GM23248 (cell line): ENCODE measurements at places on chromosomes 3 and 15. TPM values are rescaled to one million over a fixed set of nuclear protein-coding genes. Genes with fewer than 3 reads are reported as not detected.

- no peaks in the 10 kb centered on the region for H3K27me3 ChIP-seq
- no peaks in the 10 kb centered on the region for H3K4me1 ChIP-seq
- H3K4me3 ChIP-seq, result no peak overlapping the region
- no peaks in the 10 kb centered on the region for H3K36me3 ChIP-seq
- no peak for DNase-seq
Observed at GRCh38 chr15:27538325-27538724, 560.8 kb downstream of the OCA2 start.

MEGF11 gene
- total RNA-seq, result not detected in 2 replicates

GRCh38 chr15:84631706-84632272 lies 22.3 kb downstream of the WDR73 start:
- H3K27ac ChIP-seq, result peak overlapping the region; percentile 64
- peaks cover 12% of the 10 kb centered on the region for H3K4me1 ChIP-seq
- DNase-seq, result peak; percentile 51
- peak overlapping the region; percentile 91 for H3K4me3 ChIP-seq
- H3K36me3 ChIP-seq, result 0 out of 2 replicates have a peak, but pooled peaks cover 3% of the 10 kb centered on the region

RSRC1 gene
- 30.7 and 34.6 TPM in 2 replicates for total RNA-seq

SEC22C gene
- total RNA-seq, result 67.3 and 80.1 TPM in 2 replicates

DNA sequence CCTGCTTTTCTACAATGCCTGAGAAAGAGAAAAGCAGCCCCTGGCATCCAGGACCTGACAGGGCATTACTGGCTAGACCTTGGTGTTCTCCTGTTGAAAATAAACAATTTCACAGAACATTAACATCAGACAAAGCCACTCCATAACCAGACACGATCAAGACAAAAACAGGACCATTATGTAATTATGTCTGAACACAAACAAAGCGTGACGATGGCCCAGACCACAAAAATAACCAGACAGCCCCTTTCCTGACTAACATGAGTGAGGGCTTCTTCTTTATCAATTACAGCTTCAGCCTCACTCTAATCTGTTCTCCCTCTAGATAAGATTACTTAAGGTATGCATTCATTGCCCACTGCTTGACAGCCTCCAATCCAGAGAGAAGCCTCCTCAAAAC lies 172.7 kb upstream of the LMCD1 start:
- H3K4me3 ChIP-seq, result no peak overlapping the region
- H3K27me3 ChIP-seq, result peaks cover 11% of the 10 kb centered on the region
- DNase-seq, result no peak
- no peaks in the 10 kb centered on the region for H3K4me1 ChIP-seq

CHDH gene
- total RNA-seq, result 0.11 and 0.13 TPM in 2 replicates

DNA sequence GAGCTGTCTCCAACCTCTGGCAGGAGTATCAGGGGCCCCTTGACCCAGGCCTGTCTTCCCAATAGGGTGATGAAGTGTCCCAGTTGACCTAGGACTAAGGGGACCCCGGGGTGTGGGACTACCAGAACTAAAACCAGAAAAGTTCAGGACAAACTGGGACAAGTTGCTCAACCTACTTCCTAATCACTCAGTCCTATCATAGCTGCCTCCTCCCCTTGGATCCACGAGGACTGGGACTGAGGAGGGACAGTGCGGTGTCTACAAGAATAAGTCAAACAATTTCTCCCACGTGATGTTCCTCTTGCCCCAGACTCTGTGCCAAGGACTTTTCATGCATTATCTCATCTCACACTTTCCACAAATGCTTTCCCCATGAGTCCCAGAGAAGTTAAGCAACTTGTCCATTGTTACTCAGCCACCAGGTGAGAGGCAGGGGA lies 49.4 kb upstream of the SLCO2A1 start:
- peak overlapping the region; percentile 87 for H3K27ac ChIP-seq
- H3K4me3 ChIP-seq, result no peak overlapping the region
- no peaks in the 10 kb centered on the region for H3K27me3 ChIP-seq
- no peaks in the 10 kb centered on the region for H3K36me3 ChIP-seq
- DNase-seq, result peak; percentile 86

COPG1 gene
- 298 and 328 TPM in 2 replicates for total RNA-seq

ISLR2 gene
- not detected in 2 replicates for total RNA-seq

SLC51B gene
- not detected in 2 replicates for total RNA-seq

SCN11A gene
- not detected in 2 replicates for total RNA-seq

- no peaks in the 10 kb centered on the region for H3K27me3 ChIP-seq
- no peaks in the 10 kb centered on the region for H3K36me3 ChIP-seq
- peak overlapping the region; percentile 47 for H3K27ac ChIP-seq
Observed at GRCh38 chr15:57647071-57647790, 55.5 kb downstream of the MYZAP start.

DNA sequence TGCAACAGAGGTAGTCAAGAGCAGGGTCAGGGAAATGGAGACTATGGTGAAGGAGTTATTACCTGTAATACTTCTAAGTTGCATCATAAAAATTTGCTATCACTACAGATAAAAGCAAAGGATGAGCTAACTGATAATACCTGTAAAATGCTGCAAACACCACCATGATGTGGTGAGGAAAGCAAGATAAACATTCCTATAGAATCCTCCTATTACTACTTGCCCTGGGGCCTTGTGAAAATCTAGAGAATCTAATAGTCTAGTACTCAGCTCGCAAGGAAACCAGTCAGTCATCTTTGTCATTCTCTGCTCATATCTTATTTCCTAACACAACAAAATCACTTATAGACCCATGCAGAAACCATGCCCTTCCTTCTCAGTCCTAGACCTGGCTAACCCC lies 899.8 kb downstream of the FHIT start:
- no peaks in the 10 kb centered on the region for H3K4me1 ChIP-seq
- no peak for DNase-seq
- no peak overlapping the region for H3K27ac ChIP-seq
- H3K27me3 ChIP-seq, result 0 out of 2 replicates have a peak, but pooled peaks cover 7% of the 10 kb centered on the region
- no peaks in the 10 kb centered on the region for H3K36me3 ChIP-seq
- H3K4me3 ChIP-seq, result no peak overlapping the region

DNA sequence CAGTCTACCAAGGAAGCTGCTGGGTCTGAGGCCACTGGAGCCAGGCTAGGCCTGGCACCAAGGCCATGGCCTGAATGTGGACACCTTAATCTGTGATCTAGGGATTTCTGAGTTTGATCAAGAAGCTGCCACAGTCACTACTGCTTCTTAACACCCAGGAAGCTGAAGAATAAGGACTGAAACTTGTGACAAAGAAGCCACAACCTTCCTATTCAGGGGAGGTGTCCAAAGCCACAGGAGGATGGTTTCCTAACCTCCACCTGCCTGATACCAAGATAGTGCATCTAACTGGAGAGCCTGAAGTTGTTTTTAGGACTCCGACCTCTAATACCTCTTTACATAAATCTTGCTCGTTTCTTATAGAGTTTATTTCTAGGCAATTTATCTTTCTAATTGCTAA lies 5.5 kb upstream of the ANO10 start:
- H3K27me3 ChIP-seq, result no peaks in the 10 kb centered on the region
- H3K36me3 ChIP-seq, result no peaks in the 10 kb centered on the region
- DNase-seq, result no peak
- peaks cover 22% of the 10 kb centered on the region for H3K4me1 ChIP-seq
- no peak overlapping the region for H3K27ac ChIP-seq
- H3K4me3 ChIP-seq, result no peak overlapping the region

CLRN1 gene
- total RNA-seq, result not detected in 2 replicates

FMN1 gene
- 2.0 and 2.2 TPM in 2 replicates for total RNA-seq

GRCh38 chr3:167989999-167990398 lies 105.7 kb downstream of the GOLIM4 start:
- H3K36me3 ChIP-seq, result no peaks in the 10 kb centered on the region
- peaks cover 12% of the 10 kb centered on the region for H3K27me3 ChIP-seq
- H3K4me3 ChIP-seq, result no peak overlapping the region
- no peak overlapping the region for H3K27ac ChIP-seq

DNA sequence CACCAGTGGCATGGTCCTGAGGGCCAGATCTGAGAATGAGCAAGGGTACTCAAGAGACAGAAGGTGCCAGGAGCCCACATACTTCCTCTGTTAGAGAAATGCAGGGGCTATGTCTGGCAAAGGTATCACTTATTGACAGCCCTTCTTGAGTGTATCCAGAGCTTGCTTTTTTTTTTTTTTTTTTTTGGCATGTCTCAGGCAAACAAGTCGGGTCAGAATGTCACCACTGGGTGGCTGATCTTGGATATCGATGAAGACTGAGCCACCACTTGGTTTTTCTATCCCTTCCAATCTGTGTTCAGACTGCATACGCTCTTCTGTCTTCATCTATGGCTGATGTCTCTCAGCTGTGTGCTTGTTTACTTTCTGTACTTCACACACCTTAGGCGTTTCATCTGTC lies 363.4 kb upstream of the C2CD4B start:
- no peaks in the 10 kb centered on the region for H3K36me3 ChIP-seq
- H3K4me1 ChIP-seq, result no peaks in the 10 kb centered on the region; the same call in 1 of the 2 replicates
- H3K4me3 ChIP-seq, result no peak overlapping the region
- H3K27me3 ChIP-seq, result no peaks in the 10 kb centered on the region
- DNase-seq, result no peak
- no peak overlapping the region for H3K27ac ChIP-seq

CCDC32 gene
- 25.7 and 44.7 TPM in 2 replicates for total RNA-seq

MRPL47 gene
- total RNA-seq, result 18.6 and 25.0 TPM in 2 replicates

GRCh38 chr3:49703443-49703927 lies 14.1 kb downstream of the RNF123 start:
- no peak overlapping the region for H3K27ac ChIP-seq
- peak; percentile 80 for DNase-seq
- no peak overlapping the region for H3K4me3 ChIP-seq

ZSCAN2 gene
- 3.4 and 15.0 TPM in 2 replicates for total RNA-seq

- H3K4me1 ChIP-seq, result no peaks in the 10 kb centered on the region
- H3K27ac ChIP-seq, result no peak overlapping the region
- H3K27me3 ChIP-seq, result no peaks in the 10 kb centered on the region
- no peak overlapping the region for H3K4me3 ChIP-seq
- no peaks in the 10 kb centered on the region for H3K36me3 ChIP-seq
Observed at GRCh38 chr3:121153851-121154250, 245.8 kb downstream of the STXBP5L start.

DNA sequence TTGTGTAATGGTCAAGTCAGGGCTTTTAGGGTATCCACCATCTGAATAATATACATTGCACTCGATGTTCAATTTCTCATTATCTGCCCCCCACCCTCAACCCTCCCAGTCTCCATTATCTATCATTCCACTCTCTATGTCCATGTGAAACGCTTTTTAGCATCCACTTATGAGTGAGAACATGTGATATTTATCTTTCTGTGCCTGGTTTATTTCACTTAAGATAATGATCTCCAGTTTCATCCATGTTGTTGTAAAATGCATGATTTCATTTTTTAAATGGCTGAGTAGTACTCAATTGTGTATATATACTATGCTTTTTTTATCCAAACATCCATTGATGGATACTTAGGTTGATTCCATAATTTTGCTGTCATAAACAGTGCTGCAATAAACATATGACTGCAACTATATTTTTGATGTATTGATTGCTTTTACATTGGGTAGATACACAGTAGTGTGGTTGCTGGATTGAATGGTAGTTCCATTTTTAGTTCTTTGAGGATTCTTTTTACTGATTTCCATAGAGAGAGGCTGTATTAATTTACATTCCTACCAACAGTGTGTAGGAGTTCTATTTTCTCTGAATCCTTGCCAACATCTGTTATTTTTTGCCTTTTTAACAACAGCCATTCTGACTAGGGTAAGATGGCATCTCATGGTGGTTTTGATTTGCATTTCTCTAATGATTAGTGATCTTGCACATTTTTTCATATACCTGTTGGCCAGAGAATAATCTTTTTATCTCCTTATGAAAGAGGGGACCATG lies 332.9 kb upstream of the TGFBR2 start:
- no peak overlapping the region for H3K27ac ChIP-seq
- no peaks in the 10 kb centered on the region for H3K27me3 ChIP-seq
- H3K4me1 ChIP-seq, result peaks cover 14% of the 10 kb centered on the region
- H3K4me3 ChIP-seq, result no peak overlapping the region
- no peaks in the 10 kb centered on the region for H3K36me3 ChIP-seq

DNA sequence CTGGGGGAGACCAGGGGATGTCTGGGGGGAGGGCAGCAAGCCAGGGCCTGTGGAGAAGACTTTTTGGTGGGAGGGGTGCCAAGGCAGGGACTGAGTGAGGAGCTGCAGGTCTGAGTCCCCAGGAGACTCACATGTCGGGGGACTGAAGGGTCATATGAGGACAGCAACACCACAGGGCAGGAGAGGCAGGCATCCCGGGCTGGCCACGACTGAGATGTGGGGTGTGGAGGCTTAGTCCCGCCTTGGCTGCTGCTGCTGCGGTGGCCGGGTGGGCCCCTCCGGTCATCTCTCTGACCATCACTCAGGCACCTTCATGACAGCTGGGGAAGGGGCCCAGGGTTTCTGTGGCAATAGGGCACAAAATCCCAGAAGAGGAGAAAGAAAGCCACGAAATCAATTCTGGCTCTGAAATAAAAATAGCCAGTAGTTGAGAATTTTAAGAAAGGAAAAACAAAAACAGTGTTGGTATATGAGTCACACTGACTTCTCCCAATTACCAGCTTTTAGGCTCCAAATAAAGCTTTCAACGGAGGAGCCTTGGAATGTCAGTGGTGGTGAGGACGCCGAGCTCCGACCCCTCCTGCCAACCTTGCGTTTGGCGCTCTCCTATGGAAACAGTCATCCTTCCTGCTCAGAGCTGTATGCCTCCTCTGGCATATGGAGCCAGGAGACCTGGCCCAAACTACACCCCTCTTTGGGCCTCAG lies 52.9 kb upstream of the ITGA11 start:
- peak; percentile 94 for DNase-seq
- H3K4me3 ChIP-seq, result peak overlapping the region; percentile 60
- H3K27me3 ChIP-seq, result no peaks in the 10 kb centered on the region
- peaks cover 60% of the 10 kb centered on the region for H3K4me1 ChIP-seq
- H3K27ac ChIP-seq, result peak overlapping the region; percentile 93

GRCh38 chr3:129117134-129117533 lies 4.5 kb downstream of the RAB43 start:
- H3K4me3 ChIP-seq, result no peak overlapping the region
- no peak for DNase-seq
- no peaks in the 10 kb centered on the region for H3K36me3 ChIP-seq
- no peaks in the 10 kb centered on the region; the same call in 1 of the 2 replicates for H3K4me1 ChIP-seq
- H3K27me3 ChIP-seq, result no peaks in the 10 kb centered on the region
- no peak overlapping the region for H3K27ac ChIP-seq

GRCh38 chr3:188404124-188404523 lies 250.2 kb downstream of the LPP start:
- DNase-seq, result no peak
- H3K27me3 ChIP-seq, result no peaks in the 10 kb centered on the region
- H3K27ac ChIP-seq, result no peak overlapping the region
- no peaks in the 10 kb centered on the region for H3K4me1 ChIP-seq

GPR62 gene
- total RNA-seq, result not detected in 2 replicates

DNA sequence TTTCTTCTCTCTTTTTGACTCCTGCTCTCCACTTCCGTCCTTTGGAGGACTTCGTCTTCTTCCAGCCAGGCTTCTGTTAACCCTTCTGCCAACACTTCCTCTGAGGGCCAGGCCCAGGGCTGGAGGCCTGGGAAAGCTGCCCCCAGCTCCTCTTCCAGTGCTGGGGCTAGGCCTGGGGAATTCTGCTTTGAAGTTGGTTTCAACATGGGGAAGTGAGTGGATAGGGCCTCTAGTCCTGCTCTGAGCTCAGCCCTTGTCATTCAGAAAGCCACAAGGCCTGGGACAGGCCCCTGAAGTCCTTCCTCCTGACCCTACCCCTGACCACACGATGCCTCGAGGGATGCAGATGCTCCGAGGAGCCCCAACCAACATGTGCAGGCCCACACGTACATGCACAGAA lies 53.9 kb upstream of the HERC1 start:
- DNase-seq, result no peak
- H3K27me3 ChIP-seq, result no peaks in the 10 kb centered on the region
- H3K4me1 ChIP-seq, result no peaks in the 10 kb centered on the region
- no peak overlapping the region for H3K4me3 ChIP-seq
- no peak overlapping the region for H3K27ac ChIP-seq

GRCh38 chr3:192244591-192244990 lies 482.8 kb downstream of the FGF12 start:
- no peaks in the 10 kb centered on the region for H3K27me3 ChIP-seq
- no peaks in the 10 kb centered on the region for H3K36me3 ChIP-seq
- no peaks in the 10 kb centered on the region for H3K4me1 ChIP-seq
- DNase-seq, result no peak
